ENCODE measurements at places on chromosomes 11 and 22.
A peak's percentile ranks its signal among the peaks of the same experiment; 100 is the strongest.

DNA sequence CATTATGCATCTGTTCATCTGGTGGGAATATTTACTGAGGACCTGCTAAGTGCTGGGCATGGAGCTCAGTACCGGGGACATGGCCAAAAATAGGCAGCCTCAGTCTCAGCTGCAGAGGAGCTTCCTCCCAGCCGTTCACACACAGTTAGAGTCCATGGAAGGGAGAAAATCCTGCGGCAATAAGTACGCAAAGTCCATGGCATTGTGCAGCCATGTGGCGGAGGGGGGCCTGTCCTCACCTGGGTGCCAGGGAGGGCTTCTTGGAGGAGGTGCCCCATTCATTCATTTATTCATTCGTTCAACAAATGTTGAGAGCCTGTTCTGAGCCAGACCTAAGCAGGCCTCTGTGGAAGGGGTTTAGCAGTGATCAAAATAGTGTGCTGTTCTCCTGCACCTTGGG lies 59.3 kb upstream of the ANO1 start:
- DNase-seq: no peak

GRCh38 chr11:128590587-128590986 lies 3.2 kb upstream of the ETS1 start:
- DNase-seq: no peak

DNA sequence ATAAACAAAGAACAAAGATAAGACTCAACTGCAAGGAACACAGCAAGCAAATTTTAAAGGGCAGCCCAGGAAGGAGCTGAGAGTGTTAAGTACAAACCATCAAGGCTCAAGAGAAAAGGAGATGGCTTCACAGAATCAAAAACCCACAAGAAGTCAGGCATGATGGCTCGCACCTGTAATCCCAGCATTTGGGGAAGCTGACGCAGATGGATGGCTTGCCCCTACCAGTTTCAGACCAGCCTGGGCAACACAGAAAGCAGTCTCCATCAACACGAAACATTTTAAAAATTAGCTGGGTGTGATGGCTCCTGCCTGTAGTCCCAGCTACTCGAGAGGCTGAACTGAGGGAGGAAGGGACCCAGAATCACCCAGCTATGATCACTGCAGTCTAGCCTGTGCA lies 32.6 kb downstream of the MAPK1 start:
- no peak for DNase-seq

DNA sequence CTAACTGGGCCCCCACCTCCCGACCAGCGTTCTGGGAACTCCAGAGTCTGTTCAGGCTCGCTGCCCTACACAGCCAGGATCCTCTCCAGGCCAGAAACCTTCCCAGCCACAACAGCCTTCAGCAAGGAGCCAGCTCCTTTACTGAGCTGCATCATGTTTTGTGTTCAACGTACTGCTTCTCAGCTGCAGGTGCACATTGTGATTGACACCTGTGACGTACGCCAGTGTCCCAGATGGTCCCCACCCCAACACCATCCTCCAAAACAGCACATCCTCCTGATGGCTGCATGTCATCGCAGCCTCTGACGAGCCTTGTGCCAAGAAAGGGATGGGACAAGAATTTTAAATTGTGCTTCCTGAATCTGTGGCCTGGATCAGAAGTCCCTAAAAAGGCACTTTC lies 117.5 kb downstream of the SPATA19 start:
- no peak for DNase-seq

- DNase-seq: no peak
Observed at GRCh38 chr11:9037963-9038362, 34.2 kb upstream of the NRIP3 start.

- DNase-seq: no peak
Observed at GRCh38 chr11:117444256-117444655, 116.6 kb downstream of the CEP164 start.

- no peak for DNase-seq
Observed at GRCh38 chr11:112401036-112401769, 140.5 kb upstream of the PLET1 start.

- no peak for DNase-seq
Observed at GRCh38 chr22:28442711-28443525, 236.7 kb downstream of the TTC28 start.

DNA sequence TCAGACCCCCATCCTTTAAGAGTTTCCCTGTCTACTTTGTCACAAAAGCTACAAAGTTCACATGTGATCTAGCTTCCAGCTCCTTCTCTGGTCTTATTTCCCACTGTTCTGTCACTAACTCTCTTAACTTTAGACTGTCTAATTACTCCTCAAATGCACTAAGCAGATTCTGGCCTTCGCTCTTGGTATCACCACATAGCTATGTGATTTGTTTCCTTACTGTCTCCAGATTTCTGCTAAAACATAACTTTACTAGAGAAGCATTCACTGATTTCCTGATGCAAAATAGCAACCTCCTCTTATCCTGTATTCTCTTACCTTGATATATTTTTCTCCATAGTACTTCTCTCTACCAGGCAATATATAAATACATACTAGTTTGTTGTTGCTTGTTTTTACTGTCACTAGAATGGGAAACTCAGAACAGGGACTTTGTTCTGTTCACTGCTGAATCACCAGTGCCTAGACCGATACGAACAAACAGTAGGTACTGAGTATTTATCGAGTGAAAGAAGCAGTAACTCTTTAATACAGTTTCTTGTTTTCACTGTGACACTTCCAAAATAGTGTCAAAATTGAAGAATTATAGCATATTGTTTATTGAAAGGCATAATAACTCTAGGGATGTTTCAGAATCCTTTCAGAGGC lies 205.6 kb downstream of the DDX10 start:
- DNase-seq: no peak

DNA sequence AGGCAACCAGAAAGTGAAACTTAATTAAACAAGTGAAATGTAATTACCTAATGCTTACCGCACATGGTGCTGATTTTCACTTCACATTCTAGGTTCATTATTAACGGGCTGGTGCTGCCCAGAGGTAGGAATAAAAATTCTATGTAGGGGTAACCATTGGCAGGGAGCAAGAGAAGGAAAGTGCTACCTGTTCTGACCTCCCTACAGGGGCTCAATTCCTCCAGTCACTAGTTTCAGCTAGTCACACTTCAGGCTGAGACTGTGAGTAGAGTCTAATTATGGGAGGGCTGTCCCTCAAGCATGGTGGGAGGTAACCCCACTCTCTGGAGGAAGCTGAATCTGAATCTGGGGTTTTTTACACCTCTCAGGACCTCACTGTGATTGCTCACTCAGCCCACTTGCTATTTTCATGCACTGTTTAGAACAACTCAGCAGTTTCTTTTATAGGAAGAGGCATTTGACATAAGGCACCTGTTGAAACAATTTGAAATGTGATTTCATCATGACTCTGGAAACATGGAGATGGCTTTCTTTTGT lies 75.4 kb downstream of the MAML2 start:
- peak; percentile 24 for DNase-seq

DNA sequence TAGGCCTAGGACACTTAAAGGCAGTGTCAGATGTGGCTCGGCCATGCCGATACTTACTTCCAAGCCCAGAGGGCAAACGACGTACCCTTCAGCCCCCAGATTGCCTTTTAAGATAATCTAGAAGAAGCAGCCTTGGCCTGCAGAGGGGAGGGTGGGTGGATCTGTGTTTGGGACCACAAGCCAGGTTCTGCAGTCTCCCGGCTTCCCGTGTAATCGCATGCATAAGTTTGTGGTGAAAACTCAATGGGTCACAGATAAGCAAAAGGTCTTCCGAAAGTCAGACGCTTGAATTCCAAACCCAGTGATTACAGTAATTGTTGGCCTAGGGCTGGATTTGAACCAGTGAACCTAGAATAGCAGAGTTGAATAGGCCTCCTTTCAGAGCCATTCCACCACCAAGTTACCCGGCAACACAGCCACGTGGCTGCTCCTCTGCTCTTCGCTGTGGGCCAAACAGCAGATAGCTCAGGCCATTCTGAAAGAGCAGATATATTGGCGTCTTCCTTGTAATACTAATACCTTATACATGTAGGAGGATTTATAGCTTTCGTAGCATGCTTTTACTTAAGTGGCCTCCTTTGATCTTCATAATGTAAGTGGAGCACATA lies 170.8 kb upstream of the CADM1 start:
- no peak for DNase-seq

- no peak for DNase-seq
Observed at GRCh38 chr22:46238541-46238940, 11.6 kb downstream of the CDPF1 start.

GRCh38 chr11:6229911-6230310 lies 4.5 kb downstream of the FHIP1B start:
- peak; percentile 49 for DNase-seq

- no peak for DNase-seq
Observed at GRCh38 chr11:103436131-103436770, 327.0 kb downstream of the DYNC2H1 start.

DNA sequence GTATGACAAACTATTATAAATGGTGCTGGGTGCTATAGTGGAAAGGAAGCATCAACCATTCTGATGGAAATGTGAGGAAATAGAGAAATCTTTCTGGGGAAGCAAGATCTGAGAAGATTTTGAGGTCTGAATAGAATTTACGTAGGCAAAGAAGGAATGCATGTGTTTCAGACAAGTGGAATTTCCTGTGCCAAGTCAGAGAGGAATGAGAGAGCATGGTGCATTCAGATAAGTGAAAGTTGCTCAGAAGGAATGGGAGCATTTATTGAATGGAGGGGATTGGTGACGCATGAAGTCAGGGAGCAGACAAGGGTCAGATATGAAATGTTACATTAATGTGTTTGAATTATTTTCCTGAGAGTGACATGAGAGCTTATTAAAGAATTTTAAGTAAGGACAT lies 725.5 kb downstream of the METTL15 start:
- DNase-seq: no peak

DNA sequence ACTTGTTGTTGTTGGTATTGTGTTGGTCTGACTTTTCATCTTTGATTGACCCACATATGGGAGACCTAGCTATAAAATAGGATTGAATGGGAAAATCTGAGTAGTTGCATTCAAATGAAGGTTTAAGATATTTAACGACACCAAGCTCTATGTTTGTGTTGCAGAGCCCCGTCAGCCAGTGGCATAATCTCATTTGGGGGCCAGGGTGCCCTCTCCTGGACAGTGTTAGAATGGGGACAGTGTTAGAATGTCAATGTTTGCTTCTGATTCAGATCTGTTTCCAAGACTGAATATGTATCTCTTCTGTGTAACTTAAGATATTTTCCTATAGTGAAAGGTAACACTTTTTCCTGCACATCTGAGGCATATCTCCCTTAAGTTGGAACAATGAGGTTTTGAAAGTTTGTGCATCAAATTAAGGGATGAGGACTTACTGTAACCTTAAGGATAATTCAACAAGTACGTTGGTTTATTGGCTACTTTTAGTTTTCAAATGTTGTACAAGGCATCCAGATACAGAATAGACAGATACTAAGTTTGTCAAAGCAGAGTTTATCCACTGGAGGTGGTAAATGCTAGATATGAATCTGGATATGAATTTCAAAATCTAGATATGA lies 5.3 kb upstream of the OR52M1 start:
- DNase-seq: peak; percentile 42

DNA sequence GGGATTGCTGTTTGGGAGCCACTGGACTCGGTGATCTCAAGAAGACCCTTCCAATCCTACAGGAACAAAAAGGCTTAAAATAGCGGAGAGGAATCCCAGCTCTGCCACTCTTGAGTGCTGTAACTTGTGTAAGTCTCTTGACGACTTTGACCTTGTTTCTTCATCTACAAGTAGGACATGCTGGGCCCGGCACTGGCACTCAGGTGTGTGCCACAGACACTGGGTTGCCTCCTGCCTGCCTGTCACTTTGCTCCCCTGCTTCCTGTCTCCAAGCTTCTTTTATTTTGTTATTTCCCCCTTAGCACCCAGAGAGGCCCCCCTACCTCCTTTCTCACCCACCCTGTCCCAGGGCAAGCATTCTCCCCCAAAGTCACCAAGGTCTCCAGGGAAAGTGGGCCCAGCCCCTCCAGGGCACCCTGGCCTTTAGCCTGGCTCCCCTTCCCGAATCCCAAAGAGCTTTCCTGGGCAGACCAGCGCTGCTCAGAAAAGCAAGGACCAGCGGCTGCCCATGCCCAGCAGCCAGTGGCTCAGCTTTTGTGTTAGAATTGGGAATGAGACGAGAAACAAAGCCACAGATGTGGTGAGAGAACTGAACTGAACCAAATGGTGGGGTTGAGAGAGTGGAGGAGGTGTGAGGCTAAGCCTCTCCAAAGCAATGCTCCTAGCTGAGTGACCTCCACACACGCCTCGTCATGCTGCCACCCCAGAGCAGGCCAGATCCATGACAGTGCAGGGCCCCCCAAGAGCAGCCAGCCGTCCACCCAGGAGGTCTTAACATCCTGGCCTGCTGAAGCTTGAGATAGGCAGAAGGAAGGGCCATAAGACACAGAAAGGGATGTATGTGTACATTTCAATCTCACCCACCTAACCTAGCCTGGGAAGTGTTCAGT lies 4.5 kb downstream of the TRIM29 start:
- DNase-seq: no peak

- DNase-seq: peak; percentile 43
Observed at GRCh38 chr11:121059605-121060004, 35.7 kb downstream of the TBCEL start.

- no peak for DNase-seq
Observed at GRCh38 chr11:31652528-31652927, 143.0 kb downstream of the ELP4 start.

DNA sequence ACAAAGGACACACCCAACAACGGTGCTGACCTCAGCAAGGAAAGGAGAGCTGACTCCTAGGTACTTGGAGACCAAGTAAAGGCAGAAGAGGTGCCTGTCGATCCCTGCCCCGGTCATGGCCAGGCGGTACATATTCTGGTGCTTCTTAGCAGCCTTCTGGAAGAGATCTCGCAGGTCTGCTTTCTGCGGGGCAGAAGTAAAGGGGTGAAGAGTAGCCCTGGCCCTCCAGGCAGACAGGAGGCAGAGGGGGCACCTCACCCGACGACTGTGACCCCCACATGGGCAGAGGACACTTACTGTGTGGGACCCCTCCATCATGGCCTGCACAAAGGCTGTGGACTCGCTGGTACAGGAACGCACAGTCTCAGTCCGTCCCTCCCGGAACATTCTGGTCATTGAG lies 7.4 kb downstream of the CPT1B start:
- no peak for DNase-seq

GRCh38 chr11:114802878-114803277 lies 124.6 kb downstream of the NXPE2 start:
- DNase-seq: no peak

DNA sequence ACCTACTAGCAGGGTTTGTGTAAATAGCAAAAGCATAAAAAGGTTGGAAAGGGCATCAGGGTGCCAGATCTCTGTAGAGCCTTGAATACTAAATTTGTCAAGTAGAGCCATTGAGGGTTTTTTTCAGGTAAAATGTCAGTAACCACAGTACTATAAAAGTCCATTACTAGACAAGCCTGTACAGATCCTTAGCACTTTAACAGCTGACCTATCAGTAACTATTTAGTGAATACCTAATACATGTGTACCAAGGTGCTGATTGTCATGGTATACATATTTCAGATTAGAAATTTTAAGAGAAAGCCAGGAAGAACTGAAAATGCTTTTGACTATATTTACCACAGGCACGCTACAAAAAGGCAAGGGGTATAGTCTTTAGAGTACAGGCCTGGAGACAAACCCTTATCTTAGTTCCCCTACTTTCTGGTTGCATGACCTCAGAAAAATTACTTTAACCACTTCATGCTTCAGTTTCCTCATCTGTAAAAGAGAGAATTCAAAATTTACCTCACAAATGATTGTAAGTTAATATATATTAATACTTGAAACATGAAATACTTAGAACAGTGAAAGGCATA lies 57.9 kb downstream of the RAB38 start:
- no peak for DNase-seq

GRCh38 chr11:65489035-65489705 lies 9.7 kb upstream of the MALAT1 start:
- no peak for DNase-seq

- no peak for DNase-seq
Observed at GRCh38 chr11:47187723-47188122, 1.5 kb upstream of the PACSIN3 start.
